CD4-positive, alpha-beta T cell treated with Interleukin-2 at 100 ng/mL for 4 hours (primary cell): ENCODE measurements at places on chromosomes 7 and 10.
A peak's percentile ranks its signal among the peaks of the same experiment; 100 is the strongest.

GRCh38 chr10:119441921-119442757 is 100.4 kb downstream of the RGS10 start:
- no peak for DNase-seq

DNA sequence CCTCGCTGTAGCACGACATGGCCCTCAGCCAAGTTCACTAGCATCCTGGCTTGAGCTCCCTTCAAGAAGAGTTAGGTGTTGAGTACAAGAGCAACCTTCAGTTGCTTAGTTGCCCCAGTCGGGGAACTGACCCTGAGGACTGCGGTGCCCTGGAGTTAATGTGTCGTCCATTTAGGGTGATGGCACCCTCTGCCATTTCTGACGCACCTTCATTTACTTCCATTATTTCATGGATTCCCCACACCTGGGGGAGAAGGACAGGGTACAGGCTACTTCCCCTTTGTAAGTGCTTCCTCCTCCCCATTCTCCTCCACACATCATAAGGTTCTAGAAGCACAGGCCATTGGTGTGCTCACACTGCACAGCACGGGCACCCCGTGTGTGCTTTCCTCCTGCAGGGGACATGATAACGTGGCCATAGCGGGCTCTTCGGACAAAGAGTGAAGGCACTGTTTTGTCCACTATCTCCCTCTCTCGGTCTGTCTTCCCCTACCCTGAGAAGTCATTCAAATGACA is 1.8 kb downstream of the ALOX5 start:
- no peak for DNase-seq

GRCh38 chr10:88408096-88408495 is 175.0 kb downstream of the RNLS start:
- no peak for DNase-seq

DNA sequence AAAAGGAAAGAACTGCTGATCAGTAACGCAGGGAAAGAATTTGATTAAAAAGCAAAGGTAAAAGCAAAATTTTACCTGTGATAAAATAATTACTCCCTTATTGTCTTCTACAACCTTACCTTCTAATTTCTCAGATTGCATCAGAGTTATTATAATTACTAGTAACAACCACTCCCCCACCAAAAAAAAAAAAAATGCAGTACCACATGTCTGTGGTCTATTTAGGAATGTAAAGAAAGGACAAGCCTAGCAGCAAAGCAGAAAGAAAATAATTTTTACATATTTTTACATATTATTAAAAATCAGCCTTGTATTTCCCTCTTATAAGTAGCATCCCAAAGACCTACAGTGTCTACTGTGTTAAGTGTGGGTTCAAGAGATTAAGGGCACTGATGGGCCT is 430.4 kb downstream of the TFEC start:
- DNase-seq, result no peak

GRCh38 chr10:11023009-11023953 is 5.6 kb downstream of the CELF2 start:
- no peak for DNase-seq

- DNase-seq, result no peak
Observed at GRCh38 chr7:79165225-79165624, 288.2 kb downstream of the MAGI2 start.

DNA sequence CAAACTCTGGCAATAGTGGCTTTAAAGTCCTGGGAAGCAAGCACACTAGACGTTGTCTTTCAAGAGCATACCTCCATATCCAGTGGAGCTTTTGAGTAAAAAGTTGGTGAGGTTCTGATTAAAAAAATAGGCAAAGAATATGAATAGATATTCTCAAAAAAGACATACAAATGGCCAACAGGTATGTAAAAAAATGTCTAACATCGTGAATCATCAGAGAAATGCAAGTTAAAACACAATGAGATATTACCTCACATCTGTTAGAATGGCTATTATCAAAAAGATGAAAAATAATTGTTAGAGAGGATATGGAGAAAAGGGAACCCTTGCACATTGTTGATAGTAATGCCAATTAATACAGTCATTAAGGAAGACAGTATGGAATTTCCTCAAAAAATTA is 407.1 kb downstream of the MDFIC start:
- no peak for DNase-seq

GRCh38 chr10:104779701-104780100 is 138.6 kb downstream of the SORCS3 start:
- no peak for DNase-seq

- DNase-seq, result no peak
Observed at GRCh38 chr10:127735723-127736221, 1.2 kb upstream of the FOXI2 start.

DNA sequence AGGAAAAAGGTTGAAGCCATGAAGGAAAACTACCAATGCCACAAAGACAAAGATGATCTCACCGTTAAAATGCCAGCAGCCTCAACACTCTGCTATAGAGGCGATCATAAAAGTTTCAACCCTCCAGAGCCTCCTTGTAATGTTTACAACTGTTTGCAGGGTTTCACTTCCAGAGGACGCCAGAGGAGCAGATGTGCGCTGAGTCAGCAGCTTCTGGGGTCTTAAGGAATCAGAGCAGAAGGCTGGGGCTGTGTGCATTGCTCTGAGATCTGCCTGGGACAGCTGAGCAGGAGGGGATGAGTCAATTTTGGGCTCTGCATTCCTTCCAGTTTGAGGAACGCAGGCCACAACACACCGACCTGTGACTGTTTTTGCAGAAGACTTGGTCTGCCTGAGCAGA is 98.3 kb downstream of the TMEM130 start:
- DNase-seq, result no peak

DNA sequence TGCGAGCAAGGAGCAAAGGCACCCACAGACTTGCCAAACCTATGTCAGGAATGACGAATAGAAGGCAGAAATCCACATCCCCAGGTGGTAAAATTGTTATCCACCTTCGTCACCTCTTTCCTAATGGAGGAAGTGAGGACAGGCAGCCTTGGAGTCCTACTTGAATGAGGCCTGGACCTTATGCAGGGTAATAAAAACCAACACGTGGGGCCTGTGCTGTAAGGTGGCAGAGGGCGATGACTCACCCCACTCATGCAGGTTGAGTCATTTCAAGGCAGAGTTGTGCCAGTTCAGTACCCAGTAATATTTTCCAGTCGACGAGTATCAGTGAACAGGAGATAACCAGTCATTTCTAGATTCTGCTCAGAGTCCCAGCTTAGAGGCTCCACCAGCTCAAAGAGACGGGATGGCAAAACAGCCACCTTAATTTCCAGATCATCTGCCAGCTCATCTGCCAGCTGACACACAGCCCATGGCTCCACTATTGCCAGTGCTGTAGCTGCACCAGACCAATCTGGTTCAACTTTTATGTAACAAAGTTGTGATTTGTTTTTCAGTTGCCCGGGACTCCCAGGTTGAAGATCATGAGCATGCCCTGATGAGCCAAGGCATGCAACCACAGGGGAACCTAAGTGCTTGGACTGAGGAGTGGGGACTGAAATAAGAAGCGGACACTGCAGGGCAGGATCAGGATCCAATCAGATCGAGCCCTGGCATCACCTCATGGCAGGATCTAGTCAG is 176.2 kb upstream of the ITGB1 start:
- DNase-seq, result peak; percentile 92

DNA sequence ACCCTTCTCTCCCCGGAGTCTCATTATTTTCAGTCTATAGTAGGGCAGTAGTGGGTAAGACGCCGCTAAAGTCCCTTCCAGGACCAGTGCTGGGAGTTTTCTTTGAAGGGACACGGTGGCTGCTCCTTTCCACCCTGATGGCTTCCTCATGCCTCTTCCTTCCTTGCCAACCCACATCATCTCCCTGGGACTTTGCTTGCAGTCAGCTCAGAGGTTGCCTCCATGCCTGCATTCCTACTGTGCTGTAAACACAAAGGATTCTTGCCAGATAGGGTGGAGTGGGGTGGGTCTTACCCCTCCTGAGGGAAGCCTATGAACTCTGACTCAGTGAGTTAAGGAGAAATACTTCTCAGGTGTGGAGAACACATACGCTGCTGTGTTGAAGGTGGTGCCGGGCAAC is 59.9 kb upstream of the IGFBP3 start:
- no peak for DNase-seq

DNA sequence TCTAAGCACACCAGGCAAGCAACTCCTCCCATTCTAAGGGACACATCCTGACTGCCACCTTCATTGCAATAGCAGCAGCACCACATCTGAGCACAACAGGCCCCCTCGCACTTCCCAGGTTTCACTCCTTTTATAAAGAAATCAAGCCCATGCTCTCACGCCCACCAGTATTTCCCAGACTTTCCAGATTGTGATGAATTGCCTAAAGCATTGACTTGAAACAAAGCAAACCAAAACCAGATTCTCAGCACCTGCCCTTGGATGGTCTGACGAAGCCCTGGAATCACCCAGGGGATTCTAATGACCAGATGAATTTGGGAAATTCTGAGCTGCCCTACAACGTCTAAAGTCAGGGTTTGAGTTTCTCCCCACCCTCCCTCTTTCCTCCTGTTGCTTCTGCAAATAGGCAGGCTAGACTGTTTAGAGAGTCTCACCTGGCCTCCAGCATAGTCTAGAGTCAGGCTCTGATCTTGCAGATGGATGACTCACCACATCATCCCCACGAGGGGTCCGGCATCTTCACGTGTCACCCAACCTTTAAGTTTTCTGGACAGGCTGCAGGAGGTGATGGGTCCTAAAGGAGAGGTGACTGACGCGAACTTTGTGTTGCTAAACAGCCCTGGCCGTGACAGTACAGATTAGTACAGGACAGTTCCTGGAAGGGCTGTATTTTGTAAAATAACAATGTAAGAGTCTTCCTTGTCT is 198.0 kb downstream of the SKIDA1 start:
- no peak for DNase-seq

GRCh38 chr7:119761776-119762175 is 511.2 kb upstream of the KCND2 start:
- DNase-seq, result no peak

GRCh38 chr7:156117542-156118247 is 305.4 kb upstream of the SHH start:
- DNase-seq, result no peak

- DNase-seq, result no peak
Observed at GRCh38 chr7:94374721-94375566, 19.8 kb upstream of the COL1A2 start.

- DNase-seq, result no peak
Observed at GRCh38 chr10:30491204-30491915, 57.4 kb downstream of the MAP3K8 start.

GRCh38 chr7:139854803-139855497 is 25.9 kb downstream of the TBXAS1 start:
- DNase-seq, result no peak

DNA sequence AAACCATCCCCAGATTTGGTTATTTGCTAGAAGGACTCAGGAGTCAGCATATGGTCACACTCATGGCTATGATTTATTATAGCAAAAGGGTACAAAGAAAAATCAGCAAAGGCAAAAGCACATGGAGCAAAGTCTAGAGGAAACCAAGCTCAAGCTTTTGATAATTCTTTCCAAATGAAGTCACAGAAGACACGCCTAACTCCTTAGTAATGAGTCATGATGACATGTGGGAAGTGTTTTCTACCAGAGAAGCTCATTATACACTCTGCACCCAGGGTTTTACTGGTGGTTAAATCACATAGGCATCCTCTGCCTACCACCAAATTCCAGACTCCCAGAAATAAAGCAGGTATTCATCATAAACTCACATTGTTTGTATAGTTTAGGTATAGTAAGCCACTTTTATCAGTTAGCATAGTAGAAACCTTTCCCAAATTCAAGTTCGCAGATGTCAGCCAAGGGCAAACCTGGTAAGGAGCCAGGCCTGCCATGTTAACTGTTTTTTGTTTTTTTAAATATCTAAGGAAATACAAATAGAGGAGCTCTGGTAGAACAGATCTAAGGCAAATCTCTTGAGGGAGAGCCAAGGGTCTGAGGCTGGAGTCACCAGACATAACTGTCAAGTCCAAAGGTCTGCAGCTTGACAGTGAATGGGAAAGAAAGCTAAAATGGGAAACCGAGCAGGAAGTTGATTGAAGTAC is 15.4 kb upstream of the HIBADH start:
- DNase-seq, result no peak

DNA sequence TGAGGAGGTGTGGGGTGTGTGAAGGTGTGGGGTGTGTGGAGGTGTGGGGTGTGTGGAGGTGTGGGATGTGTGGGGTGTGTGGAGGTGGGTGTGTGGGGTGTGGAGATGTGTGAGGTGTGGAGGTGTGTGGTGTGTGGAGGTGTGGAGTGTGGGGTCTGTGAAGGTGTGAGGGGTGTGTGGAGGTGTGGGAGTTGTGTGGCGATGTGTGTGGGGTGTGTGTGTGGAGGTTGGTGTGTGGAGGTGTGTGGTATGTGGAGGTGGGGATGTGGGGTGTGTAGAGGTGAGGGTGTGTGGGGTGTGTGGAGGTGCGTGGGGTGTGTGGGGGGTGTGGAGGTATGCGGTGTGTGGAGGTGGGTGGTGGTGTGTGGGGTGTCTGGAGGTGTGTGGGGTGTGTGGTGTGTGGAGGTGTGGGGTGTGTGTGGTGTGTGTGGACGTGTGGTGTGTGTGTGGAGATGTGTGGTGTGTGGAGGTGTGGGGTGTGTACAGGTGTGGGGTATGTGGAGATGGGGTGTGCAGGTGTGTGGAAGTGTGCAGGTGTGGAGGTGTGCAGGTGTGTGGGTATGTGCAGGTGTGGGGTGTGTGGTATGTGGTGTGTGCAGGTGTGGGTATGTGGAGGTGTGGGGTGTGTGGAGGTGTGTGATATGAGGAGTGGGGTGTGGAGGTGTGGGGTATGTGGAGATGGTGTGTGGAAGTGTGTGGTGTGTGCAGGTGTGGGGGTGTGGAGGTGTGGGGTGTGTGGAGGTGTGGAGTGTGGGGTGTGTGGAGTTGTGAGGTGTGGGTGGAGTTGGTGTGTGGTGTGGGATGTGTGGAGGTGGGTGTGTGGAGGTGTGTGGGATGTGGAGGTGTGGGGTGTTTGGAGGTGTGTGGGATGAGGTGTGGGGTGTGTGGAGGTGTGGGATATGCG is 34.5 kb downstream of the SPDYE17 start:
- no peak for DNase-seq

DNA sequence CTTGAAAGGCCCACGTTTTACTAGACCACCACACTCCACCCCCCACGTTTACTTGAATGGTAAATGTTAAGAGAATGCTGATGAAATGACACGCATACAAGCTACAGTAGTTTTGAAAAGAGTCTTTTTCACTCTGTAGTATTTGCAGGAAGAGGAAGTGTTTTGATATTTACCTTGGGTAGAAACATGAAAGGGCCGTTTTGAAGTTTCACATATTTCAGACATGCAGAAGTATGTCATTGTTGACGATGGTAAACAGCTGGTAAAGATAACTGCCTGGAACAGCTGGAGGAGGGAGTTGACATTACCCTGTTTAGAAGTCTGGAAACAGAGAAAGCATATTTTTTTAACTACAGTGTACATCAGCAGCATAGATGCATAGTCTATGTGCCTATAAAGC is 160.7 kb downstream of the NXPH1 start:
- no peak for DNase-seq

DNA sequence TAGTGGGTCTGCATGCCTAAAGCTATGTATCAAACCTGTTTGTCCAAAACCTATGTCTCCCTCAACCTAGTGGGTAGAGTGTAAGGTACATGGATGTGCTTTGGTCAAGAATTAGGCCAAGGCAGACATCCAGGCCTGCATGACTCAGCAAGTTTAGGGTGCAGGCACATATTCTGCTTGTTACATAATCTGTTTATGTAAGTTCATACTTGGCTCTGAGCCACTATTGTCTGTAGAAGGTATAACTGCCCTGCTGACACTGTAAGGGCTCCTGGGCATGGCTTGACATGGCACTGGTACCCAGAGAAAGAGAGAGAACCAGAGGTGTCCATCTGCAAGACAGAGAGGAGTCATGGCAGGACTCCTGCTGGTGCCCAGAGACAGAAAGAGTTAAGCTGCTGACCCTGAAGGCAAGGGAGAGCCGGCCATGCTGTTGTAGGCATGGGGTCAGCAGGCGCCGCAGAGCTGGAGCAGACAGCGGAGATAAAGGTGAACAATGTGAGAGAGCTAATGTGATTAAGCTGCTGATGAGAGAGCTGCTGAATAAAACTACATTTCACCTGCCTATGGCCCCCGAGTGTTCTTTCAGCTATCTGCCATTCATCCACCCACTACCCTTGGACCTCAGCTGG is 118.5 kb upstream of the TMEM106B start:
- DNase-seq, result no peak
